WERI-Rb-1 (cell line): ENCODE measurements at places on chromosomes 16 and 17.
A peak's percentile ranks its signal among the peaks of the same experiment; 100 is the strongest.

- no peak for DNase-seq
Measured at GRCh38 chr16:87160701-87161337, 156.4 kb downstream of the C16orf95 start.

GRCh38 chr17:47978324-47978723, 7.4 kb downstream of the CDK5RAP3 start:
- peak; percentile 89 for DNase-seq

DNA sequence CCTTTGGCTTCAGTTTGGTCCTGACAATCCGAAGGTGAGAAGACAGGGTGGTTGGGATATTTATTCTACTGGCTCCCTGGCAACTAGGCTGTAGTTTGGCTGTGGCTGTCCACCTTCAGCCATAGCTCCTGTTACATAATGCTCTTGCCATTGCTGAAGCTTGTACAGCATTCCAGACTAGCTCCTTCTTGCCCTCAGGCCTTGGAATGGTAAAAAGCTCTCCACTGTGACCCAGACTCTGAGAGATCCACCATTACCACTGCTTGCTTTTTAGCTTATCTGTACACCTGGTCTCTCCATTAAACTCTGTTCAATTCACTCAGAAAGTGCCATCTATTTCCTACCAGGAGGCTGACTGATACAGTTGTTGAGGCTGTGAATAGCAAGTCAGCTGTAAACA, 231.8 kb upstream of the MON1B start:
- no peak for DNase-seq

- peak; percentile 48 for DNase-seq
Measured at GRCh38 chr16:69351309-69352027, at the start of gene TMED6. TMED6 (minus strand) TSS chr16:69351786; CDS start chr16:69351753, 33 bp downstream.

DNA sequence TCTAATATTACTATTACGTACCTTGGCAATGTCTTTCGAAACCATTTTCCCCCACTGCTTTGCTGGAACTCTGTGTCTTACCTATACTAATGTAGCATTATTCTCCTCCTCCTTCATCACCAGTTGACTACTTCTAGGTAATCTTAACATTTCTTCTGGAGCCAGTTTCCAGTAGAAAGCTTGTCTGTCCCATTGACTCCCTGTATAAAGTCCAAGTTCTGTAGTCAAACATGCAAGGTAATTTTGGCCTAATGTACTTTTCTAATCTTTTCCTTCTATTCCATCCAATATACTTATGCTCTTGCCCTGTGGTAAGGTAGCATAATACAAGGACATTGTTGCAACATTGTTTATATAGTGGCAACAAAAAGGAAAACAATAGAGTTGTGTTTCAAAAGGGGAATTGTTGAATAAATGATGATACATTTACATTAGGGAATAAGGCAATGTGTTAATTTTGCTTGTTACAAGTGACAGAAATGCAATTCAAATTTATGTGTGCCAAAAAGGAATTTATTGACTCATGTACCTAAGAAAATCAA, 27.9 kb downstream of the OMG start:
- DNase-seq, result no peak

GRCh38 chr16:8966817-8967131, 3.1 kb upstream of the USP7 start:
- no peak for DNase-seq

DNA sequence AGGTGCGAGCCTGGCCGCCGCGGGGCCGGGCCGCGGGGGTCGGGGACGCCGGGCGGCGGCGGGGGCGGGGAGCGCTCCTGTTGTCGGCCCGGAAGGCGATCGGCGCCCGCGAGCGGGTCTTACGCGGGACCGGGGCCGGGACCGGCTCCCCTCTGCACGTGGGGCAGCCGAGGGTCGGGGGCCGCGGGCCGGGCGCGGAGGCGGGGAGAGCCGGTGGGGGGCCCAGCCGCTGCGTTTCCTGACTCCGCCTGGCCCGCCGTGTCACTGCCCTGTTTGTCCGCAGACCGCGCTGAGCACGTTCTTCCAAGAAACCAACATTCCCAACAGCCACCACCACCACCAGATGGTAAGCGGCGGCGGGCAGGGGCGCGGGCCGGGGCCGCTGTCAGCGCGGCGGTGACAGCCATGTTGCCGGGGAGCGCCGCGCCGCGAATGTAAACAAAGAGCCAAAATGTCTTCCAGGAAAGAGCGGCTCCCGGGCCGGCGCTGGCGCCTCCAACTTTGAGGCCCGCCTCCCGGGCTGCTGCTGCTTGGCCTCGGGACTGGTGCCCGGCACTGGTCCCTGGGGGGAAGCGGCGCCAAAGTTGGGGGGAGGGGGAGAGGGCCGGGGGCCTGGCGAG, 586 bp downstream of the UBALD2 start:
- DNase-seq, result peak; percentile 45

DNA sequence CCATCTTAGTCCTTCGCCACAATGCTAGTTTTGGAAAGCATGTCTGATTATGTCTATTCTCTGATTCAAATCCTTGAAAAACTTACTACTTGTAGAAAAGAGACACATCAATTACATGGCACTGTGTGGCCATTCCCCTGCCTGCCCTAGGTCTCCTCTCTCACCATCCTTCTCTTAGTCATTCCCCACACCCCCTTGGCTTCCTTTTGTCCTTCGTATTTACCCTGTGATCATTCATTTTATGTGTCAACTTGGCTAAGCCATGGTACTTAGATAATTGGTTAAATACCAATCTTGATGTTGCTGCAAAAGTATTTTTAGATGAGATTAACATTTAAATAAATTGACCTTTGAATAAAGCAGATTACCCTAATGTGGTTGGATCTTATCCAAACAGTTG, 122.9 kb upstream of the CDH11 start:
- peak; percentile 40 for DNase-seq

DNA sequence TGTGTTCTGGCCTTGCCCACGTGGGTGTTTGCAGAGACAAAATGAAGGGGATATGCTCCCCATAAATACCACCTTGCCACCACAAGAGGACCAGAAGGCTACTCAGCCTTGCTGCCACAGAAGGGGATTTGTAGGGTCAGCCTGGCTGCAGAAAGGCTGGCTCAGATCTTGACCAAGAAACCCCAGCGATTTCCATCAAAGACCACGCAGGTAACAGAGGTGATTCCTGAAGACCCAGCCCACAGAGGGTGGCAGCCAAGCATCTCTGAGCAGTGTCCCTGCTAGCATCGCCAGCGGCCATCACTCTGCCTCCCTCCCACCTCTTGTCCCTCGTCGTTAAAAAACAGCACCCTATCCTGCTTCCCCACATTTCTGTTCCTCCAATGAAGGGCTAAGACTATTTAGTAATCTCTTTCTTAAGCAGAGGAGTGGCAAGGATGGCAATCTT, 54.9 kb downstream of the BEAN1 start:
- DNase-seq, result no peak
